Tibial nerve (tissue), 4 donors: ENCODE measurements at places on chromosomes 2 and 18. TPM values are rescaled to one million over a fixed set of nuclear protein-coding genes. Genes with fewer than 3 reads are reported as not detected.
A peak's percentile ranks its signal among the peaks of the same experiment; 100 is the strongest.

GRCh38 chr2:191178806-191179514 is 28.2 kb upstream of the STAT4 start:
- DNase-seq: peak; percentile 67

Gene KIAA2012
- total RNA-seq: not detected

- no peak for DNase-seq
These were observed 312.2 kb upstream of the SMIM21 start for GRCh38 chr18:75739682-75740081.

DNA sequence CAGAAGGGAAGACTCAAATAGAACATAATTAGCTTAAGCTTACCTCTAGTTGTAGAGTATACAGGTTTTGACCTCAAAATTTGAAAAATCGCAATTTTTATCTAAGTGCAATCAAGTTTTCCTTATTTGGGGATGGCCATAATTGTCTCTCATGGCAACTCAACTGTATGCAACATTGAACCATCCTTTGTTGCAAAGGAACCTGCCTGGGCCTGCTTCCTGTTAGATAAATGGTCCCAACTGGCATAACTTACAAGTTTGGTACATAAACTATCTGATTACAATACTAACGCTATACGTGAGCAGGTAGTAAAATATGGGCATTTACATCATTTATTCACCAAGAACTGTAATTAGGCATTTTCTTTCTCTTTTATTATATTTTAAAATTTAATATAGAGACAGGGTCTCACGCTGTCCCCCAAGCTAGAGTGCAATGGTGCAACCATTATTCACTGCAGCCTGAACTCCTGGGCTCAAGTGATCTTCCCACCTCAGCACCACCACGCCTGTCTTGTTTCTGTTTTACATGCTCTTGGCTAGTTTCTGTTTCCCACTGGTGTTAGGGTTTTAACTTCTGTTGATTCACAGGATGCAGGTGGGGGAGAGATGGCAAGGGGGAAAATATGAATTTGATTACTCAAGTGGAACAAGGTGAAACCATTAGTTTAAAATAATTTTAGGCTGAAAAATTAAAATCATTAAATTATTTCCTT is 55.3 kb upstream of the B3GNT2 start:
- DNase-seq: no peak

DNA sequence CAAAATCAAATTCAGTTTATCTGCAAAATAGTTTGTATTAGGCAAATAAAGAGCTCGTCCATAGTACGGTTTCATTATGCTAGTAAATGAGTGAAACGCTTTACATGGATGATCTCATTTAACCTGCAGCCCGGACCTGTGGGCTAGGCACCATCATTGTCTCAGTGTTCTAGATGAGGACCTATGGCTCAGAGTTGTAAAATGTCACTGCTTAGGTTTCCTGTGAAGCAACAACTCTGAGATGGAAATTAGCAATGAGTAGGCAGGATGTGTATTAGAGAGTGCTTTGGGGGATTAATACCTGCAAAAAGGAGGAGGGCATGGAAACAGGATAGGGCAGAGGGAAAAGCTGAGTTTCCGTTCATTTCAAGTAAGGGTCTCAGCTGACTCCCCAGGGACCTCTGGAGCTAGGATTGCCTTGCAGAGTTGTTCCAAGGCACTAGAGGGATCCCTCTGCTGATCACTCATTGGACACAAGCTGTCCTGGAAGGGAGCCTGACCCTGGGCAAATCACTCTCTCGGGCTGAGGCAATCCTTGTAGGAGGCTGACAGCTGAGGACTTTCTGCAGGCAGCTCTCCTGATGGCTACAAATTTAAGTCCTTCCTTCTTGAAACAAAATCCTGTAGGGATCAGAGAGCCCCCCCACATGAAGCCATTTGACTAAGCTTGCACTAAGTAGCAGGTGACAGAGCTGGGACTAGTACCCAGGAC is 58.8 kb upstream of the SIX2 start:
- DNase-seq: no peak

DNA sequence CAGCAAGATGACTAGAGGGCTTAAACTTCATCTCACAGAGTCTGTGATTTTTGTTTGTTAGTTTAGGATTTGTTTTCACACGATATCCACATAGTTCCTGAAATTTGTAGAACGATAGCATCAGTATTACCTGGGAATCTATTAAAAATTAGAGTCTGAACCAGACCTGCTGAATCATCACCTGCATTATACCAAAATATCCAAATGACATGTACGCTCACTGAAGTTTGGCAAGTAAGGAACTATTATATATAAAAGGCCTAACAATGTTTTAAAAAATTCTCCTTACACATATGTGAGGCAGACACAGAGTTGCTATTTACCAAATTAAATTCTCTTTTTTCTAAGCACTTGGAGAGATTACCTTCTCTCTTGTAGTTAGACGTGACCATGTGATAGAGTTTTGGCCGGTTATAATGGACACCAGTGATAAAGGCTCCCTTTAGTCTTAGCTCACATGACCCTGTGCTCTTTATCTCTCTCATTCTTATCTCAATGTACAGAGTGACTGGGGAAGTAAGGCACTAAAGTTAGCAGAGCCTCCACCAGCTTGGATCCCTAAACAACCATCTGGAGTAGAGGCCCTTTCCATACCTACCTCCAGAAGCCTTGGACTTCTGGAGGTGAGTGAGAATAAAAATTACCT is 363.1 kb downstream of the DSC3 start:
- no peak for DNase-seq

DNA sequence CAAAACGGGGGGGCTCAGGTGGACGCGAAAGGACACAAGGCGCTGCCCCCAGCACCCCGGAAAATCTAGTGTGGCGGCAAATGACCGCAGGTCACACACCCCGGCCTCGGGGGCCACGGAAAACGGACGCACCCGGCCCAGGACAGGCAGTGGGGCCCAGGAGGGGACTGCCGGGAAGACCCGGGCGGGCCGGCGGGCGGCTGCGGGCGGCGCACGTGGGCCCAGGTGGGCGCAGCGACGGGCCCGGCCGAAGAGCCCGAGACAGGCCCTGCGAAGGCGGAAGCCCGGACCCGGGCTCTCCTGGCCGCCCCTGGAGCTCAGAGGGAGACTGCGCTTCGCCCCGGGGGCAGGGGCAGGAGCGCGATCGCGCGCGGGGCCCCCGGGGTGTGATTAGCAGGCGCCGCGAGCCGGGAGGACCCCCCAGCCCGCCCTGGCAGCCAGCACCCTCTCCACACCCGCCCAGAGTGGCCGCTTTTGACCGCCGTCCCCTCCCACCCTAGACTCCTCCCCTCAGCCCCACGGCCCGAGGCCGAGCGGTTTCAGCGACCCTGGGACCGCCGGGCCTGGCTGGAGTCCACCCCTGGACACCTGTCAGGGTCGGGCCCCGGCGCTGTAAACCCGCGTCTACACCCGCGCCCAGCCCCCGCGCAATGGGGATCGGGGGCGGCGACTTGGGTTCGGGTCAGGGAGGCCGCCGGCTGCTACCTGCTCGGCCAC is 773 bp downstream of the MBP start:
- DNase-seq: peak; percentile 48

GRCh38 chr2:47907039-47907781 is 912 bp upstream of the FBXO11 start:
- peak; percentile 35 for DNase-seq

DNA sequence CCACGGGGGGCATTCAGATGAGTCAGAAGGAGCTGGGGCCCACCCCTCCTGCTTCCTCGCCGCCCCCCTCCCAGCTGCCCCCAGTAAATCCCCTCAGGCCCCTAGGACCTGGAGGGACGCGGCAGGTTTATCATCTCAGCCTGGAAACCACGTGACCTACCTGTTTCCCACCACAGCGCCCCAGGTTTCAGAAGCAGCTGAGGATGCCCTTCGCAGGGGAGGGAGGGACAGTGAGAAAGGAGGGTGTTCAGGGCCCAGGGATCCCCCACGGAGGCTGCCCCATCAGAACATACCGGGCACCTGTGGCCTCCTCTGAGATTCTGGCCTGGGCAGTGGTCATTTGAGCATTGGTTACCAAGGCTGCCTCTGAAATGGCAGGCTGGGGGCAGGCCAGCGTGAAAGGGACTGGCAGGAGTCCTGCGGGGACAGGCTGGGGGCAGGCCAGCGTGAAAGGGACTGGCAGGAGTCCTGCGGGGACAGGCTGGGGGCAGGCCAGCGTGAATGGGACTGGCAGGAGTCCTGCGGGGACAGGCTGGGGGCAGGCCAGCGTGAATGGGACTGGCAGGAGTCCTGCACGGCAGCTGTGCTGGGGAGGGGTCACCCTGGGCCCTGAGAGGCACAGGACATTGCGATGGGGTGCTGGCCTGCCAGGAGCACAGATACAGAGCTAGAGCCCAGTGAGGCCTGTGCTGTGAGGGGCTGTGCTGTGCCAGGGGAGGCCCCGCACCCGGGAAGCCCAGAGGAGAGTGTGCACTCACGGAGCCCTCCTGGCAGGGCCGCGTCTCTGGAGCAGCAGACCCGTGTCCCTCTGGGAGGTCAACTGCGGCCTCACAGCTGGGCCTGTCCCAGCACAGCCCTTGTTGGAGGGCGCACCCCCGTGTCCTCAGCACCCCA is 1.6 kb downstream of the NEU4 start:
- DNase-seq: no peak

Gene CYB5A
- 490 TPM for total RNA-seq

Gene MYOM1
- total RNA-seq: 4.8 TPM

DNA sequence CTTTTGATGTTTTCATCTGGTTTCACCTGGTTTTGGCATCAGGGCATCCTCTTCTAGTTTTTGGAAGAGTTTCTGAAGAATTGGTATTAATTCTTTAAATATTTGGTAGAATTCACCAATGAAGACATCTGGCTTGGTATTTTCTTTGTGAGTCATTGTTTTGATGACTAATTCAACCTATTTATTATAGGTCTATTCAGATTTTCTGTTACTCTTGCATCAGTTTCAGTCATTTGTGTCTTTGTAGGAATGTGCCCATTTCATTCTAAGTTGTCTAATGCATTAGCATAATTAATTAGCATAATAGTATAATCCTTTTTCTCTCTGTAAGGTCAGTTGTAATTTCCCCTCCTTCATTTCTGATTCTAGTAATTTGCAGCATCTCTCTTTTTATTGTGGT is 8.0 kb downstream of the GNLY start:
- no peak for DNase-seq

Gene CYRIA
- total RNA-seq: 5.0 TPM

Gene RGPD3
- total RNA-seq: 0.84 TPM

Gene D2HGDH
- 58.8 TPM for total RNA-seq

GRCh38 chr2:122977580-122977979 is 1047.5 kb upstream of the CNTNAP5 start:
- no peak for DNase-seq

GRCh38 chr2:70115646-70116442 is 28.6 kb downstream of the PCBP1 start:
- no peak for DNase-seq

Gene KCNE4
- total RNA-seq: 8.4 TPM

Gene SMYD1
- 0.21 TPM for total RNA-seq

- no peak for DNase-seq
These were observed 449.6 kb upstream of the CDH20 start for GRCh38 chr18:60883587-60883986.

Gene MYO7B
- 0.30 TPM for total RNA-seq

Gene IHH
- total RNA-seq: not detected

Gene ABCB11
- 0.30 TPM for total RNA-seq

GRCh38 chr2:159612255-159612901 is 4.0 kb downstream of the BAZ2B start:
- DNase-seq: no peak

Gene CDH19
- total RNA-seq: 457 TPM
